ENCODE measurements at places on chromosomes 12 and 14. TPM values are rescaled to one million over a fixed set of nuclear protein-coding genes. Genes with fewer than 3 reads are reported as not detected.

The TGFB3 gene
- total RNA-seq: 3.3 TPM

The GDF3 gene
- total RNA-seq: not detected

The PTGER2 gene
- total RNA-seq: 119 TPM

The LRRIQ1 gene
- total RNA-seq: not detected

The HHIPL1 gene
- 0.17 TPM for total RNA-seq

The TMEM63C gene
- 0.48 TPM for total RNA-seq

DNA sequence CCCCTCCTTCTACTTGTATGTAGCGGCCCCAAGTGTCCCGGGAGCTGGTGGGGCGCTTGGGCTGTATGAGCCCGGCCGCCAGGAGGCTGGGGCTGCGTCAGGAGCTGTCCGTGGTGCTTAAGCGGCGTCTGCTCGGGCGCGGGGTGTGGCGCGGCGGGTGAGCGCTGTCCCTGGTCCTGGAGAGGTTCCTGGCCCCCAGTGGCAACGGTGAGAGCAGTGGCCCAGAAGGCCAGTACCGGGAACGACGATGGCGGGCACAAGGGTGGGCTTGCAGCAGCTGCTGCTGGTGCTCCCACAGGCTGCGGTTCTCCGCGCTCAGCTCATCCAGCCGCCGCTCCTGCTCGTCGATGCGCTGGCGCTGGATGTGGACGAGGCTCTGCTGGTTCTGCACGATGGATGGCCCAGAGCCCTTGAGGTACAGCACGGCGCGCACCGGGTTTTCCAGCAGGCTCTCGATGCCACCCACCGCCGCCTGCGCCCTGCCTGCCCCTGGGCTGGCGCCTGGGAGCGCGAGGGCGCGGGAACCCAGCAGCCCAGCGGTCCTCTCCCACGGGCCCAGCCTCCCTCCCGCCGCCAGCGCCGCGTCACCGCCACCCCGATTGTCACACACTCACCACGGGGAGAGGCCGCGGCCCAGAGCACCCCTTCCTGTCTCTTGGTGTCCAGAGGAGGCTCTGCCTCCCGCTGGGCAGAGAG lies 41.9 kb upstream of the FKBP4 start:
- peaks cover 35% of the 10 kb centered on the region for H3K27me3 ChIP-seq
- no peak overlapping the region for H3K4me3 ChIP-seq
- H3K27ac ChIP-seq: no peak overlapping the region
- H3K4me1 ChIP-seq: peaks cover 4% of the 10 kb centered on the region

DNA sequence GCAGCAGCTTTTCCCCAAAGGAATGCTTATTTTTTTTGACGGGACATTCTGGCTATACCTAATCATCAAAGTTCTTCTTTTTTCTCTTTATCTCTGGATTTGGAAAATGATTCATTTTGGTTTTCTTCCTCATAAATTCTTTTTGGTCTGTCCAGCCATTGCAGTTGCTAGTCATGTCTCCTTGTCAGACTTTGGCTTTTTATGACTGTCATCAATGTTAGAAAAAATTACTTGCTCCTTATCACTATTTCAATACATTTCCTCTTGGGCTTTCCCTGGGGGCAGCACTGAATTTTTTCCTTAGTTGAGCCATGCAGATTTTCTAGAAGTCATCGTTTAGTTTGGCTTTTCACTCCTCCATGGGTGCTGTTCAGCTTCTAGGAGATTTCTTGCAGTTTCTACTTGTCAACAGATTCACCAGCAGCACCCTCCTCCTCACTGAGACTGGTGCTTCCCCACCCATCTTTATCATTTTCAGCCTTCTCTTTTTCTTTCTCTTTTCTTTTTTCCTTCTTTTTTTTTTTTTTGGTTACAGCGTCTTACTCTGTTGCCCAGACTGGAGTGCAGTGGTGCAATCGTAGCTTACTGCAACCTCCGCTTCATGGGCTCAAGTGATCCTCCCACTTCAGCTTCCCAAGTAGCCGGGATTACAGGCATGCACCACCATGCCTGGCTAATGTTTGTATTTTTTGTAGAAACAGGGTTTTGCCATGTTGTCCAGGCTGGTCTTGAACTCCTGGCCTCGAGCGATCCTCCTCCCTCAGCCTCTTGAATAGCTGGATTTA lies 5.2 kb downstream of the ADIPOR2 start:
- H3K36me3 ChIP-seq: peaks cover 14% of the 10 kb centered on the region
- H3K27me3 ChIP-seq: no peaks in the 10 kb centered on the region
- H3K4me1 ChIP-seq: peaks cover 36% of the 10 kb centered on the region
- no peak overlapping the region for H3K4me3 ChIP-seq
- DNase-seq: no peak

DNA sequence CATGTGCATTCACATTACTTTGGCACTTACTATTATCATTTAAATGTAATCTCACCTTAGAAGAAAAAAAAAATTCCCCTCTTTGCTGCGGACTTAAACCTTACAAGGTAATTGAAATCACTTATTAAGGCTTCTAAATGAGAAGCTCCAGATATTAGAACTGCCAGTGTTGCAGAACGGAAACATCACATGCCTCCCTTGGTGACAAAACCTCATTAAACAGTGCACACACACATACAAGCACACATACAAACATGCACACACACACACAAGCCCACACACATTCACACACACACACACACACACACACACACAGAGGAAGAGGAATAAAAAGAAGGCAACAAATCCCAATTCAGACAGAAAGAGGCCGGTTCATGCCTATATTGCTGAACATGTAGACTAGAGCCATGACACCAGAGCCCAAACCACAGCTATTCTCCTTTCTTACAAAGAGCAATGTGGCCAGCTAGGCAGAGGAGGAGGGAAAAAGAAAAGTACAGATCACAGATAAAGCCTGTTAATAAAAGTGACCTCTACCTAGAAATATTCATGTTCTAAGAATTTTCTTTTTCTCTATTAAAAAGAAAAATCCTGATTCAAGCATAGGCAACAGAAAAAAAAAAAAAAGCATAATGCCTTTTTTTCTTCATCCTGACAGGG lies 405.2 kb upstream of the FLRT2 start:
- no peak overlapping the region for H3K4me3 ChIP-seq
- no peaks in the 10 kb centered on the region for H3K27me3 ChIP-seq
- no peak overlapping the region for H3K27ac ChIP-seq
- DNase-seq: no peak
- no peaks in the 10 kb centered on the region for H3K4me1 ChIP-seq

DNA sequence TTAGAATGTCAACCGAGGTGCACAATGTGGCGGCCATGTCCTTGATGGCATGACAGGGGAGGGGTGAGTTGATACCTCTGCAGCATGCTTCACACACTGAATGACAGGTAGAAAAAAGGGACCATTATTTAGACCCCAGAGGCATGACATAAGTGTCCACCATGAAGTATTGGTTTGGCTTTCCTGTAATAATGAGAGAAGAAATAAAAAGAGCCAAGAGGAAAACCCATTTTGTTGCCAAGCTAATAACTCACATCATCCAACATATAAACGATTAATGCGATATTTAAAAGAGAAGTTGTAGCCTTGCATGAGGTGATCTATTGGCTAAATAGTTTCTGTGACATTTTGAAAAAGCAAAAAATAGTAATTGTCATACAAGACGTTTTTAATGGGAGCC lies 343.4 kb downstream of the LRIG3 start:
- H3K27me3 ChIP-seq: no peaks in the 10 kb centered on the region
- no peak for DNase-seq
- H3K4me3 ChIP-seq: no peak overlapping the region
- no peaks in the 10 kb centered on the region for H3K36me3 ChIP-seq

DNA sequence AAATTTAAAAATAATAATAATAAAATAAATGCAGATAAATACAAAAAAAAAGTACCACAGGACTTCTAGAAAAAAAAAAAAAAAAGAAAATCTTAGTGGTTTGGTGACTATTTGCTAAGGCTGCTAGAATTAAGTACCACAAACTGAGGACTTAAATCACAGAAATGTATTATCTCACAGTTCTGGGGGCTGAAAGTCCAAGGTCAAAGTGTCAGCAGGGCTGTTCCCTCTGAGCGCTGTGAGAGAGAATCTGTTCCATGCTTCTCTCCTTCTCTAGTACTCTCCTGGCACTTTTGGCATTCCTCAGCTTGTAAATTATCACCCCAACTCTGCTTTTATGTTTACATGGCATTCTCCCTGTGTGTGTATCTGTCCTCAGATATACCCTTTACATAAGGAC lies 101.2 kb downstream of the IPO8 start:
- no peak for DNase-seq
- H3K36me3 ChIP-seq: no peaks in the 10 kb centered on the region
- no peaks in the 10 kb centered on the region for H3K4me1 ChIP-seq
- H3K4me3 ChIP-seq: no peak overlapping the region

DNA sequence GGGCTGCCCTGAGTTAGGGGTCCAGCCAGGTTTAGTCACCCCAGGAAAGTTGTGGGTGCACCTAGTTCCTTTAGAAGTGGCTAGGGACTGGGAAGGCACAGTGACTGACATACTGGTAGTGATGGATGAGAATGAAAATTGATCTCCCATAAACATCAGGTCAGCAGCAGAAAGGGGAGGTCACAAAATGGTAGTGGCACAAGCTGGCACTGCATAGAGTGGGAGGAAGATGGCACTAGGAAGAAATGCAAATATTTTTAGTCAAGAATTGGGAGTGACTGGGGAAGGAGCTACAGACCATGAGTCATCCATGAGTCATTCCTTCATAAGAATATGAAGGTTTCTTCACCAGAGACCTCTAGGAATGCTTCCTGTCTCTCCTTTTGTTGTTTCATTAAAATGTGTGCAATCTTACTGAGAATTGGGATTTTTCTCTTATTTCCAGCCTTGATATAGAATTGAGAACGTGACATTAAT lies 198.3 kb upstream of the AMIGO2 start:
- no peak for DNase-seq
- peak overlapping the region; percentile 54 for H3K4me3 ChIP-seq
- H3K36me3 ChIP-seq: peaks cover 13% of the 10 kb centered on the region
- peak overlapping the region; percentile 91 for H3K27ac ChIP-seq

DNA sequence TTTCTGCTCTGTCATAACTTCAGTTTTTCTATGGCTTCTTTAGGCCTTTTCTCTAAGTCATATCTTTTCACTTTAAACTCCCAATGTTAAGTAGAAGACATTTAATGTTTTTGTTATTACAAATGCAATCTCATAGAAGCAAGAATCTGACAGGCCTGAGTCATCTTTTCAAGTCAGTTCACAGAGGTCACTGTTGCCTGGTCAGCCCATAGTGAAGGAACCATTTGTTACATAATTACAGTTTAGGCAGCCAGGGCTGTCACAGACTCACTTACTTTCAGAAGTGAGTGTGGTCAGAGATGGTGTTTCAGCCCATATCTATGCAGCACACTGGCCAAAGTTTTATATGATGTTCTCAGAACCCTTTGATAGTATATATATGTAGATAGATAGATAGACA lies 46.5 kb downstream of the CCER1 start:
- no peaks in the 10 kb centered on the region for H3K36me3 ChIP-seq
- no peak overlapping the region for H3K27ac ChIP-seq
- H3K27me3 ChIP-seq: peaks cover 2% of the 10 kb centered on the region
- no peaks in the 10 kb centered on the region for H3K4me1 ChIP-seq
- H3K4me3 ChIP-seq: no peak overlapping the region

- H3K36me3 ChIP-seq: no peaks in the 10 kb centered on the region
- no peak for DNase-seq
- no peaks in the 10 kb centered on the region for H3K27me3 ChIP-seq
- no peak overlapping the region for H3K27ac ChIP-seq
- no peak overlapping the region for H3K4me3 ChIP-seq
Observed at GRCh38 chr14:26282578-26282977, 315.3 kb downstream of the NOVA1 start.

- no peak for DNase-seq
- H3K4me3 ChIP-seq: no peak overlapping the region
- peaks cover 2% of the 10 kb centered on the region for H3K4me1 ChIP-seq
- H3K27ac ChIP-seq: no peak overlapping the region
- H3K27me3 ChIP-seq: peaks cover 14% of the 10 kb centered on the region
Observed at GRCh38 chr14:24741871-24742270, 107.9 kb upstream of the GZMB start.

GRCh38 chr12:69102856-69103255 lies 136.5 kb upstream of the CPSF6 start:
- H3K27me3 ChIP-seq: peaks cover 2% of the 10 kb centered on the region
- peaks cover 3% of the 10 kb centered on the region for H3K4me1 ChIP-seq
- no peak for DNase-seq
- H3K36me3 ChIP-seq: no peaks in the 10 kb centered on the region
- H3K4me3 ChIP-seq: no peak overlapping the region

DNA sequence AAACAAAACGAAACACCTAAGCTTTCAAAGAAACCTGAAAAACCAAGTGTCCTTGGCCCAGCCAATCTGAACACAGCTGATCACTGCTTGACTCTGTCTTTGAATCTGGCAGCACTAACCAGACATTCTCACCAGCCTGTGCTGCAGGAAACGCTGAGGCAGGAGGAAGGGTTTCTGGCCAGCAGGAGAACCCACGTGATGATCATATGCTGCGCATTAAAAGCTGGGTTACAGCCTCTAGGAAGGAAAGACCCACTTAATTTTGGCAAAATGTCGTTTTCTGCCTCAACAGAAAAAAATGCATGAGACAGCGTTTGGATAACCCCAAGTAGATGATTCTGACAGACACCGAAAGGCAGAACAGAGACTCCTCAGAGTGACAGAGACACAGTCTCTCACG lies 9.8 kb downstream of the APPL2 start:
- H3K4me1 ChIP-seq: peaks cover 28% of the 10 kb centered on the region
- peaks cover 28% of the 10 kb centered on the region for H3K36me3 ChIP-seq
- H3K4me3 ChIP-seq: peak overlapping the region; percentile 55
- DNase-seq: peak; percentile 38
- H3K27ac ChIP-seq: no peak overlapping the region

DNA sequence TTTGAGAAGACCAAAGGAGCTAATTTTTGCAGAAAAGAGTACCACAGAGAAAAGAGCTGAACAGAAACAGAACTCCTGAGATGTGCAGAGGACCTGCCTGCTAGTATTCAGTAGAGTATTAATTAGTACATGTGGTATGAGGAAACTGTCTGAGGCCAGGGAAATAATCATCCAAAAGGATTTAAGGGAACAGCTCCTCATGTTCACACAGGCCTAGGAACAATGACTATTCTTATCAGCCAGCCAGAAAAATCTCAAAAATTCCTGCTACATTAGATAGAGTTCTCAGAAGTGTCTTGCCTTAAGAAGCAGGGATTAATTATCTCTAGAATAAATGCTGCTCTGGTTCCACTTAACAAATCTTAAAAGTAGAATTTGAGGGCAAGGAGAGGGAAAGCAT lies 36.4 kb downstream of the PKP2 start:
- H3K4me3 ChIP-seq: no peak overlapping the region
- H3K27me3 ChIP-seq: no peaks in the 10 kb centered on the region
- no peaks in the 10 kb centered on the region for H3K36me3 ChIP-seq
- no peak for DNase-seq

DNA sequence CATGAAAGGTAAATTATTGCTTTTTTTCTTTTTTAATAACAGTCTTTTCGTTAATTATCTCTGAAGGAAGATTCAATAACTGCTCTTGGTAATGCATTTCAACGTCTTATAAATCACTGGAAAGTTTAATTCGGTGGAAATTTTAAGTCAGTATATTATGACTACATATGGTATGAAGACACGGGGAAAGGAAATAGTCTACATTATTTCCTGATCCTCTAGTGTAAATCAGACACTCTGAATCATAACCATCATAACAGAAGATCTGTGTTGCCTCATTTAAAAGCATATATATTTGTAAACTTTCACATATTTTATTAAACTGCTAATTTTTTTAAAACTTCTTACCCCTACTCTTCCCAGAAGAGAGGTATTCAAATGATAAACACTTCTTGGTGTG lies 53.7 kb downstream of the EFCAB11 start:
- no peaks in the 10 kb centered on the region for H3K27me3 ChIP-seq
- H3K36me3 ChIP-seq: no peaks in the 10 kb centered on the region
- H3K4me1 ChIP-seq: peaks cover 12% of the 10 kb centered on the region
- no peak overlapping the region for H3K27ac ChIP-seq
